Left hindlimb (tissue), 1 donor: ENCODE measurements at places on chromosomes 4 and X.

DNA sequence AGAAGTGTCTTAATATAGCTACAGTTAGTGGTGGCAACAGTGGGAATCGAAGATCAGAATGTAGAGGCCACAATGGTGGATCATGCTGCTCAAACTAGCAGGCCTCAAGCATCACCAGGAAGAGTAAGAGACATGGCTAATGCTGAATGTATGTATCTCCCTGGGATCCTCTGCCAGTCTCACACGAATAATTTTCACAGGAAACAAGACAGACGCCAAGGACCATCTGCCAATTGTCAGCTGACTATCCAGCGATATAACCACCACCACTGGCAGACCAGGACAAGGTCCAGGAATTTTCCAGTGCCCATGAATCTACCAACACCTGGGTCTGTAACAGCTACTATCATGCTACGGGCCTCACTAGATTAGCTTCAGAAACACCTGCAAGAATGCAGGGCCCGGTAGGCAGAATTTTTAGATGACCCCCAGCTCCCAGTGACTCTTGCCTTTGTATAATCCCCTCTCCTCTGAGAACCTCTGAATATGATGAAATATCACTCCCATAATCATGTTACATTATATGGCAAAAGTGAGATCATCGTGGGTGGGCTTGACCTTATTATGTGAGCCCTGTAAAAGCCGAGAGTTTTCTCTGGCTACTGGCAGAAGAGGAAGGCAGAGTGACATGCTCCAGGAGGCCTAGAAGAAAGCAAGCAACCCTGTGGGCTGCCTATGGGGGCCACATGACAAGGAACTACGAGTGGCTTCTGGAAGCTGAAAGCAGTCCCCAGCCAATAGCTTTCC, 429.8 kb downstream of the BCOR start:
- no peak for DNase-seq

GRCh38 chr4:86557526-86557925, 36.6 kb upstream of the PTPN13 start:
- DNase-seq = no peak

- DNase-seq = no peak
Observed at GRCh38 chr4:188941524-188942119, 802.4 kb downstream of the TRIML1 start.

DNA sequence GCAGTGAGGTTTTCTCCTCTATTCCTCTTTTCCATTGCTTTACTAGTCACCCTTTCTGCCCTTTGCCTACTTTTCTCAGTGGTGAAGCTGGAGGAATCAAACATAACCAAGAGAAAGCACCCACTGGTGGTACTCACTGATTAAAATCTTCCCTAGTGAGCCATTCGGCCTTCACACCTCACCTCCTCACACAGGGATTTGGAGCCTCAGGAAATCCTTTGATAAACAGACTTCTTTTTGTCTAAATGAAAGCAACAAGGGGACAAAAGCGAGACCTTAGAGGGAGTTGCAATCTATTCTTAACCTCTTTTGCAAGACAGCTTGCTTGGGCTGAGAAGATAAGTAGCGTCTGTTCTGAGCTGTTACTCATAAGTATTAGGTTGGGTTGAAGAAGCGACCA, 572.6 kb downstream of the ZNF674 start:
- DNase-seq = no peak

GRCh38 chr4:60656171-60656570, 544.0 kb upstream of the ADGRL3 start:
- DNase-seq = no peak
